ENCODE measurements at places on chromosomes 11 and 22. TPM values are rescaled to one million over a fixed set of nuclear protein-coding genes. Genes with fewer than 3 reads are reported as not detected.

DNA sequence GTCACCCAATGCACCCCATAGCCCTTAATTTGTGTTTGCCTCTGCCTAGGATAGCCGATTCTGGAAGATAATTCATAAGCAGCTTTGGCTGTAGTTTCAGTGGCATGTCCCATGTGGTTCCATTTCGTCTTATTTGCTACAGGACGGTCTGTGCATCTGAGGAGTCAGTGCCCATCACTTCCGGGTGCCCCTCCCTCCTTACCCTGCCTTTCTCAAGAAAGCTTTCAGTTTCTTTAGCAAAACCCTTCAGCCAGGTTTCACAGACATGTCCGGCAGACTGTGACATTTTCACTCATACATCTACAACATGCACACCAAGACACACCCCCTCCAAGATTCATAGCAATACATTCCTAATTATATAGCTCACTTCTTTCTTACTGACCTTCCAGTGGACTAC, 14.3 kb downstream of the TP53AIP1 start:
- peaks cover 18% of the 10 kb centered on the region for H3K4me1 ChIP-seq
- peak overlapping the region; percentile 14 for H3K4me3 ChIP-seq
- H3K27me3 ChIP-seq: peaks cover 13% of the 10 kb centered on the region
- H3K27ac ChIP-seq: no peak overlapping the region
- H3K36me3 ChIP-seq: no peaks in the 10 kb centered on the region

GRCh38 chr11:95296165-95296564, 65.2 kb upstream of the SESN3 start:
- peaks cover 30% of the 10 kb centered on the region for H3K4me1 ChIP-seq
- H3K27ac ChIP-seq: no peak overlapping the region
- H3K36me3 ChIP-seq: no peaks in the 10 kb centered on the region

- H3K36me3 ChIP-seq: peaks cover 7% of the 10 kb centered on the region
- H3K27ac ChIP-seq: no peak overlapping the region
- peaks cover 51% of the 10 kb centered on the region for H3K4me1 ChIP-seq
- DNase-seq: no peak
Measured at GRCh38 chr22:40813912-40814315, 5.2 kb downstream of the SLC25A17 start.

DNA sequence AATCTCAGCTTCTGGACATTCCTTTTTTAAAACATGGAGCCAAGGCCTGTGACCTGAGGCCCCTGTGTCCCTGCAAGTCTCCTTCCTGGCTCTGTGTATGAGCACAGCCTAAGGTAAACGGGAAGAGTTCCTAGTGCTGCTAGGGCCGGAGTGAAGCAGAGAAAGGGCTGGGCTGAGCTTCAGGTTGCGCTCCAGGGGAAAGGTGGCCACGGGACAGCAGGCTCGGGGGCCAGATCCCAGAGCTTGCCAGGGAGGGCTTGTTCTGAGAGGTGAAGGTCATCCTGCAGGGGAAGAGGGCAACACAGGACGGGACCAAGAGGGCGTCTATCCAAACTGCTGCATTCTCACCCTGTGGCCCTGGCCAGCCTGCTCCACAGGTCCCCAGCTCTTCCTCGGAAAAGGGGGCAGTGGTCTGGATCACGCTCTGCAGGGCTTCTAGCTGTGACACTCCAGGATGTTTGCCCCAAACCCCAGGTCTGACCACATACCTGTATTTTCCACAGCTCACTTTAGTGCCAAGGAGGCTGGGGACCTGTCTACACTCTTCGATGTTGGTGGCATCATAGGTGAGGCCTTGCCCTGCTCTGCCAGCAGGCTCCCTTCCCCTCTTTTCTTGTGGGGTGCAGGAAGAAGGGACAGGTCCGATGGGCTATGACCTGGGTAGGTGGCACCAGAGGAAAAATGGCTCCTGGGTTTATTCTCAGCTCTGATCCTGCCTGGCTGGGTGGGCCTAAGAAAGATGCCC, 20.4 kb downstream of the SLC37A2 start:
- no peak overlapping the region for H3K27ac ChIP-seq
- no peaks in the 10 kb centered on the region for H3K4me1 ChIP-seq
- no peak for DNase-seq
- no peaks in the 10 kb centered on the region for H3K27me3 ChIP-seq

Gene OVOL1
- not detected for total RNA-seq
